Hindlimb muscle (tissue), 1 donor: ENCODE measurements at places on chromosomes 3 and 15. TPM values are rescaled to one million over a fixed set of nuclear protein-coding genes. Genes with fewer than 3 reads are reported as not detected.

DNA sequence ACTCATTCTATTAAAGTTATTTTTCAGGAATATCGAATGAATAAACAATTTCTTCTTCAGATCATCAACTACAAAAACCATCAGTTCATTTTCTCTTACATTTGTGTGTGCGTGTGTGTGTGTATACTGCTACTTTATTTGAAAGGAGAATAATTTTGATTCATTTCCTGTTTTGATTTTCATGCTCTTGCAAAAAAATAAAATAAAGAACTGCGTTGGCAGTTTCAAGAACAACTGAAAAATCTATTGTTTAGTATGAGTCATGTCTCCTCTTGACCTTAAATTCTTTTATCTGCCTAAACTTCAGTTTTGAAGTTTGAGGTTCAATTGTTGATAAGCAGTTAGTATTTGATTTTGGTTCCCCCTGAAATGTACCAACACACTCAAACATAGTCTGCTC is 540.8 kb downstream of the FGF12 start:
- no peak for DNase-seq

- DNase-seq: no peak
These were observed at the start of gene MKRN2OS for GRCh38 chr3:12545473-12545791. Gene MKRN2OS, minus strand, starts transcription at chr3:12545499. Its CDS starts 35 bp downstream, at chr3:12545464.

DNA sequence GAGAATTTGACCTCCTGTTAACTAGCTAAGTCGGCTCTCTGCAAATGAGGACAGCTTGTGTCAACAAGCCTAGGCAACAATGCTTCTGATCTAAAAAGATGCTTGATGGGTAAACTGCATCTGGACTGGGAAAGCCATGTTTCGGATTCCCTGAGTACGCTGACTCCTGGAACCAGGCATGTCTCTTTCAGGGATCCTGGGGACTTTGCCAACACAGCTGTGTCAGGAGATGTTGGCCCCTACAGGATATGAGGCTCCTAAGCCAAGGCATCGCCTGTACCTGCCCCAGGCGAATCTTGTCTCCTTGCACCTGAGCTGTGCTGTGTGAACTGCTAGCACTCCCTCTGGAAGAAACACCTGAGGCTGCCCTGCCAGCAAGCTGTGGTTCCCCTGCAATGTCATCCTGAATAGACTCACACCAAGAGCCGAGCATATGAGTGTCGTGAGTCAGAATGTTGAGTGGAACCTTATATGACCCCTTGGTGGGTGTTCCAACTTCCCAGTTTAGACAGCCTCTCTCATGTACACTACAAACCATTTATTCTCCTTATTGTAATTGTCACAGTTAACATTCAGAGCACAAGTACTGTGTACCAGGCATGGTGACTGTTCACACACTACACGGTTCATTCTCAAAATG is 17.0 kb downstream of the EOGT start:
- no peak for DNase-seq

- no peak for DNase-seq
These were observed 981.9 kb downstream of the TUSC7 start for GRCh38 chr3:117691526-117691925.

- DNase-seq: no peak
These were observed 65.8 kb upstream of the FLNB start for GRCh38 chr3:57942388-57942787.

GRCh38 chr3:126948980-126949535 is 33.9 kb upstream of the PLXNA1 start:
- no peak for DNase-seq

GRCh38 chr3:112806903-112807302 is 39.8 kb downstream of the CD200R1L start:
- DNase-seq: no peak

DNA sequence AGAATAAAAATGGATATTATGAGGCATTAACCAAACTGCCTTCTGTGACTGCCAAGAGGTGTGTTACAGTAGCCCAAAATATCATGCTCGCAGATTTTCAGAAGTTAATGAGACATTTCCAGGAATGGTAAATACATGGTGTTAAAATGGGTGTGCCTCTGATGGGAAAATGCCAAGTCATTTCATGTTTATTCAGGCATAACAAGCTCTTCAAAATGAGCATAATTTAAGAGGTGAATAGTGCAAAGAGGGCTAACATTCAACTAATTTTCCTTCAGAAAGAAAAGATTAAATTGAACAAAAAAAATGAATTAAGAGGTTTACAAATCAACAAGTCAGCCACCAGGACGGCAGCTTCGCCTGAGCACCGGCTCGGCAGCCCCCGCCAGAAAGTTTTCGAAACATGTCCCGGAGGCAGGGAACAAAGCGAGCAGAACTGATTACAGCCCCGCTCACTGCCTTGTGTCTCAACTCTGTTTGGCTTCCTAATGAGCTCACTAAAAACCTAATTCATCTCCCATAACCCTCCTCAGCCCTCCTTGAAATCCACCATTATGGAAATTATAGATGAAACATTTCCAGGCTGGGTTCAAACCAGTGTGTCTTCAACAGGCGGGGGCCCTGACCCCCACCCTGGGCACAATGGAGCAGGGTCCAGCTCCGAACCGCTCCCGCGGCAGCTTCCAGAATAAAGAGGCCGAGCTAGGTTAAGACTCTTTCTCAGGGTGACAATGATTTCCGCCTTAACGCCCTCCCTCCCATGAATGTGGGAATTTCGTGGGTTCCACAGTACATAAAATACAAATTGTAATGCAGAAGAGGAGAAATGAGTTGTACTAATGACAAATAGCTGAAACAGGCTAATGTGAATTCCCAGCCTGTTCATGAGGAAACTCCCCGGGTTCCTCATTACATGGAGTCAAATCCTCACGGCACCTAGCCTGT is 43.9 kb downstream of the MEIS2 start:
- DNase-seq: no peak

DNA sequence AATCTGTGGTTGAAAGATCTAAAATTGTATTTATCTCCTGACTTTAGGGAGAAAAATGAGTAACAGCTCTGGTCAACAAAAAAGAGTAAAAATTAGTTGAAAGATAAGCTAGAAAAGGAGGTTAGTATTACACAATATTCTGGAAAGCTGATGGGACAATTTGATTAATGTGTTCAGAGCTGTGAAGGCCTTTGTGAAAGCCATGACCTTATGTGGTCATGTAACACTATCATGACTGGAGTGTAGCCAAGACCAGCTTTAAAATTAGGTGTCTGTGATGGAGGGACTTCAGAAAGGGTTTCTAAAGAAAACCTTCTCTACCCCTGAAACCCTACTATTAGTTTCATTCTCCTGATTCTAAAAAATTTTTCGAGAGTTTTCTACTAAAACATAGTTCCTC is 127.2 kb downstream of the NFKBIZ start:
- no peak for DNase-seq

DNA sequence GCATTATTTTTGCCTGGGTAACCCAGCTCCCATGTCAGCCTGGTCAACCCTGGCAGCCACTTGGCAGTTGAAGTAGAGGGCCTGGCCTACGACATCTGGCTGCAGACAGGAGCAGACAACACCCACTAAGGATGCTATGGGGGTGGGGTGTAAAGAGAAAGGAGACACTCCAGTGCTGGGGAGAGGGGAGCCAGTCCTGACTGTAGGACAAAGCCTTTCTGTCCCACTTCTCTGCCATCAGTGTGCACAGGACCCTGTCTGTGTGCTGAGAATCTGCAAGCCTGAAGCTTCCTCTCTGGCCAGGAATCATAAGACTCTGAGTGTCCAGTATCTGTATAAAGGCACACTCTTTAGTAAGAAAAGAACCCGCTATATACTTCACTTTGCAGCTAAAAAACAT is 96.3 kb upstream of the CHRM5 start:
- no peak for DNase-seq

DNA sequence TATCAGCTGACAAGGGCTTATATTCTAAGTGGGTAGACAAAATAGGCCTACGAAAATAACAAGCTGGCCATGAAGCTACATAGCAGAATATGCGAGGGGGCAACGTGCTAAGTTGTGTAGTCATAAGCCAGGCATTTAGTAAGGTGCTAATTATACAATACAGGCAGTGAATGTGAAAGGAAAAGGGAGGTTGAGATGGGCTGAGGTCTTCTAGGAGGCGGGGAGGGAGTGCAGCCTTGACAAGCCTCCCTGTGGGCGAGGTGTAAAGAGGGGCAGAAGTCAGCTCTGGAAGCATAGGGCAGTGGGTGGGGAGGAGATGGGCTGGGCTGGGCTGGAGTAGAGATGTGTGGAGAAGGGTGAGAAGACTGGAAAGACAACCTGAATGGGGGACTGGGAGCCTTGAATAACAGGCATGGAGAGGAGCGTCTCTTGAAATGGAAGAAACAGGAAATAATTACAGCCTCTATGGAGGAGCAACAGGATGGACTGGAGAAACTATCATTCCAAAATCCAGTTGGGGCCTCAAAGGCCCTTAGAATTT is 1.2 kb downstream of the TIGIT start:
- DNase-seq: no peak

- no peak for DNase-seq
These were observed 88.1 kb downstream of the IQSEC1 start for GRCh38 chr3:12985148-12985547.

DNA sequence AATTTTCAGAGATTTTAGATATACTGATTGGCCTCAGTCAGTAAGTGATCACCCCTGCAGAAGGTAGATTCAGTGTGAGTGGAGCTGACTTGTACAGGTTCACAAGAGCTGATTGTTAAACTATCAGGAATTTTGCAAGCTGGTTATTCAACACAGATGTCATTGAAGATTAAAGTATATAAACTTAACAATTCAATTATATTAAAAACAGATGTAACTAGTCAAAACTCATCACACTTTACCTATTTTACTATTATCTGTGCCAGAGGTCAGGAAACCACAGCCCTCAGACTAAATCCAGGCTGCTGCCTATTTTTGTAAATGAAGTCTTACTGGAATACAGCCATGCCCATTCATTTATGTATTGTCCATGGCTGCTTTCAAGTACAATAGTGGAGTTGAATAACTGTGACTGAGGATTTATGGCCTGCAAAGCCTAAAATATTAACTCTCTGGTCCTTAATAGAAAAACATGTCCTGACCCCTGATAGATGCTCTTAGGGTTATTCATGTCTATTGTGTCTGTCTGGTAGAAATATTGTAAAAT is 429.3 kb upstream of the PDZRN3 start:
- no peak for DNase-seq

DNA sequence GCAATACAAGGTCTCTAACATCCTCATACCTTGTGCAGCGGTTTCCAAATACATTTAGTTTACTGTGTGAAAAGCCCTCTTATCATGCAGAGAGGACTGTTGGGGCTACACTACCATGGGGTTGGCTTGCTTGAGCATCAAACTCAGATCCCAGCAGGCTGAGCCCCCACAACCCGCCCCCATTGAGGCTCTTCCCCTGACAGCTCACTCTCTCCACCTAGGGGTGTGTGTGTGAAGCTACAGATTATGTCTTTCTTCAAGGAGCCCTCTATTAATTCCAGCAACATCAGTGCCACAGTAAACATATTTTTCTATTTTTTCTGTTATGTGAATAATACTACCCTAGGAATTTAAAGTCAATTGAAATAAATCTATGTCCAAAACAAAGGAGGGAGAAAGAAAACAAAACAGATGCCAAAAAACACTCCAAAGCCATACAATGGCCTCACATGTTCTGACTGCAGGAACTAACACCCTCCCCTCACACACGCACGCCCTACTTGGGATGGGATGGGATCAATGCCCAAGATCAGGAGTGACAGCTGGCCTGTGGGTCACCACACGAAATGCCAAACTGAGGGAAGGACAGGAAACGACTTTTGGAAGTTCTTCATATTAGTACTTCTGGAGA is 14.7 kb downstream of the TM4SF4 start:
- DNase-seq: no peak

The FSD2 gene
- polyA plus RNA-seq: 44.5 TPM

The CPN2 gene
- polyA plus RNA-seq: 0.09 TPM

The SH2D7 gene
- 0.12 TPM for polyA plus RNA-seq

The DLL4 gene
- polyA plus RNA-seq: 16.7 TPM

The IGDCC3 gene
- polyA plus RNA-seq: 5.0 TPM

The PLA2G4F gene
- polyA plus RNA-seq: 0.35 TPM

The SYNPR gene
- polyA plus RNA-seq: not detected

The POLQ gene
- polyA plus RNA-seq: 2.6 TPM

The CNTN3 gene
- 7.2 TPM for polyA plus RNA-seq

The ADCY5 gene
- polyA plus RNA-seq: 3.7 TPM

The GAP43 gene
- polyA plus RNA-seq: 0.68 TPM
